ENCODE measurements at places on chromosomes 13 and 19.

DNA sequence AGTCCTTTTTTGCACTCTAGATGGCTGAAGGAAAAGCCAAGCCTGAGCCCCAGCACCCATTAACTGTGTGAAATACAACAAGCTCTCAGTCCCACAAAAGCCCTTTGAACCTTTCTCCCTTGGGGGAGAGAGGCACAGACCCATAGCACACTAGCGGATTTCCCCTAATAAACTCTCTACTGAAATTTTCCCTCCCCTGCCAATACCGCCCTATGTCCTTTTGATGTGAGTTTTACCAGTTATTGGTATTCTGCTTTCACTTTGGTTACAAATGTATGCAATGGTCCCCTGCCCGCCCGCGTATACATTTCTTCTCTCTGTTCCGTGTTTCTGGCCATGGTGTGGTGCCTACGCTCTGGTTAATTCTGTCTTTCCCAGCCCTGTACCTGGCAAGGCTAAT is 54.0 kb upstream of the MYO16 start:
- DNase-seq, result no peak

DNA sequence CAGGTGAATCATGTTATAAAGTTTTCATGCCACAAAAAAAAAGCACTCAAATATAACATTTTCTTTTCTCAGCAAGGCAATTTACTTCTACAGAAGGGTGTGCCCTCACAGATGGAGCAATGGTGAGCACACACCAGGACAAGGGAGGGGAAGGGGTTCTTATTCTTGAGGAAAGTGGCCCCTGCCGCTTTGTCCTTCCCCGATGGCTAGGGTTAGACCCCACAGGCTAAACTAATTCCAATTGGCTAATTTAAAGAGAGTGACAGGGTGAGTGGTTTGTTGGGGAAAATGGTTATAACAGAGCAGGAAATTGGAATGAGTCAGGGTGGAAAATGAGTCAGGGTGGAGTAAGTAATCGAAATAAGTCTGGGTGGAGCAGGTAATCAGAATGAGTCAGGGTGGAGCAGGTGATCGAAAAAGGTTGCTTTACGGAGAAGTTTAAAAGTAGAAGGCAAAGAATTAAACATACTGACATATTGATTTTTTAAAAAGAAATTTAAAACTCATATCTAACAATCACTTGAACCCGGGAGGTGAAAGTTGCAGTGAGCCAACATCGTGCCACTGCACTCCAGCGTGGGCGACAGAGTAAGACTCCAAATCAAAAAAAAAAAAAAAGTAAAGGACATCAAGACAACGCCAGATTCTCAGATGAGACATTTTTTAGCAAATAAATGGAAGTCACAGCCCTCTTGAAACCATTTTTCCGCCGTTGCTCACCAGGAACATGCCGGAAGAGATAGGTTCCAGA is 813 bp downstream of the ZNF562 start:
- no peak for DNase-seq

DNA sequence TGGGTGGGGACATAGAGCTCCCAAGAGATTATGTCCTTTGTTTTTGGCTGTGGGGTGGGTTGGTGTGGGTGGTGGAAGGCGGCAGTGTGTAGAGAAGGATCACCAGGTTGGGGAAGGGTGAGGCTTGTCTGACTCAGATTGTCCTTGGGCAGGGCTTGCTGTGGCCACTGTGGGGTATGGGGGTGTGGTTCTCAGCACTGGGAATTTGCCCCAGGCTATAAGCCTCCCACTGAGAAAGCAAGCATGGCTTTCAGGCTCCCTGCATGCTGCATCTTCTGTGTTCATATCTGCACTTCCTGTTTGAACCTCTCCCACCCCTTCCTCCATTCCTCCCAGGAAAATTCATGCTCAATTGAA is 34.9 kb downstream of the DNAJC15 start:
- DNase-seq, result no peak

- DNase-seq, result no peak
Measured at GRCh38 chr13:113273851-113274590, 23.0 kb upstream of the LAMP1 start.

GRCh38 chr13:77423296-77423695 is 96.4 kb upstream of the MYCBP2 start:
- DNase-seq, result no peak

DNA sequence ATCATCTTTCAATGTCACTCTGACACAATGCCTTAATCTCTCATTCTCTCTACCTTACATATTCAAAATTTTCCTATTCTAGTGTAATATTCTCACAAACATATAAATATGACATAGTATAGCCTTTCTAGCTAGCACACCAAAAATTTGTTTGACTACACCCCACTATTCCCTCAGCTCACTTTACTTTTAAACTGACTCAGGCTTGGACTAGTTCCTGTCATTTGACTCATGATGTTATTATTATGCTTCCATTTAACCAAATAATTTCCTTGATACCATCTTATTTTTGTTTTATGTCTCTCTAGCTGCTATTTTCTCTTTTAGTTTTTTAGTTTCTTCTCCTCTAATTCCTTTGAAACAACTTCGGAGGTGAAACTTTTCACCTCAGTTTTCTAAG is 1745.6 kb upstream of the PCDH20 start:
- no peak for DNase-seq

DNA sequence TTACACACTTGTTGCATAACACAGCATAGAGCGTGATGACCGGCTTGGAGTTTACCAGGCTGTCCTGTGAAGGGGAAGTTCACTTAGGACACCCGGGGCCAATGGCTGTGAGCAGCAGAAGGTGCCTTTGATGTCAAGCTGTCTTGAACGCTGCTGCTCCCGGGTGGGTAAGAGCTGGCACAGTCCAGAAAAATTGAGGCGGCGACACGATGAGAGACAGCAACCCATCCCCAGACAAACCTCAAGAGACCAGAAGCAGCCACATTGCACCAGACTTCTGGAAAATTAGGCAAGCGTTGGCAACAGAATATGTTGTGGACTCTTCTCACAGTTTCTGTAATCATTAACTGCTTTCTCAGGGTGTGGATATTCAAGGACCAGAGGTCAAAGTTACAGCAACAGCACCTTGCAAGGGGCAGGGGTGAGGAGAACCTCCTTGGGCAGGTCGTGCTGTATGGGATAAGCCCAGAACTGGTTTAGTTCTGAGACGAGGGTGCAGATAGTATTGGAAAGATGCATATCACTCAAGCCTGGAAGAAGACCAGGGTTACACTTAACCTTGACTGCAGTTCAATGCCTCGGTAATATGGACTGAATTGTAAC is 10.1 kb downstream of the NFILZ start:
- no peak for DNase-seq

GRCh38 chr19:47190167-47190727 is 40.8 kb downstream of the BBC3 start:
- no peak for DNase-seq

DNA sequence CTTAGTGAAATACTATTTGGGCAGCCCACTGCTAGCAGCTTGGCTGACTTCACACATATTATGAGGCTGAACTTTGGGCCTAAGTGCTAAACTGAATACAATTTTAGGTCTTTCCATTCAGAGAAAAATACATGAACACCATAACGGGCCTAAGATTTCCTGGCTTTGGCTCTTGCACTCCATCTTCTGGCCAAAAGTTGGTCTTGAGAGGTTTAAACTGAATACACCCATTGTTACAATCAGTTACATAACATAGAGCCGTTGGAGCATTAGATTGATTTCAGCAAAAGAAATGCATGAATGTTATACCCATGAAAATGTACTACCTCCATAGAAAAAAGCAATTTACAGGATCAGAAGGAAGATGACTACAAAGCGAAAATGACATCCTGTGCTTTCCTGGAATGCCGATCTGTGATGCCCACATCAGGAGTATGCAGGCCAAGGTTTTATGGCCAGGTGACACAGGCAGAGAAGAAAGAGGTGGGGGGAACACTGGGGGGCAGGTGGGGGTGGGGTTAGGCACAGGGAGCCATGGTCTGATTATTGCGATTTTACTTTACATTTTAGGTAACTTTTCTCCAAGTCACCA is 11.1 kb upstream of the SHISA2 start:
- DNase-seq, result no peak

- peak; percentile 83 for DNase-seq
Measured at GRCh38 chr19:7340959-7341837, 7.5 kb upstream of the ARHGEF18 start.

DNA sequence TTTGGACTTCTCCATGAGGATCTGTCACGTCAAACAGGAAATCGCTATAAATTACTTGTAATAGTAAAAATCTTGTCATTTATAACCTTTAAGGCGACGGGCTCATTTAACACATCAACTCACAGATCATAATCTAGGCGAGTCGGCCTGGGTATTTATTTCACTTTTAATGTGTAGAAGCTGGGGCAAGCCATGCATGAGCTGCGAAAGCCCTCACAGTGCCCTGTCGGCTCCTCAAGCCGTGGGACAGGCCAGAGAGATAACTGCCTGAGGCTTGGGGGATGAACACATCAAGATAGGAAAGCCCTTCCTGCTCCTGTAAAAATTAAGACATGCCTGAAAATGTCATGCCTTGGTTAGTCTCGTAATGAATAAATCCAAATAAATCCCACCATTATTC is 30.8 kb downstream of the SOX1 start:
- no peak for DNase-seq

DNA sequence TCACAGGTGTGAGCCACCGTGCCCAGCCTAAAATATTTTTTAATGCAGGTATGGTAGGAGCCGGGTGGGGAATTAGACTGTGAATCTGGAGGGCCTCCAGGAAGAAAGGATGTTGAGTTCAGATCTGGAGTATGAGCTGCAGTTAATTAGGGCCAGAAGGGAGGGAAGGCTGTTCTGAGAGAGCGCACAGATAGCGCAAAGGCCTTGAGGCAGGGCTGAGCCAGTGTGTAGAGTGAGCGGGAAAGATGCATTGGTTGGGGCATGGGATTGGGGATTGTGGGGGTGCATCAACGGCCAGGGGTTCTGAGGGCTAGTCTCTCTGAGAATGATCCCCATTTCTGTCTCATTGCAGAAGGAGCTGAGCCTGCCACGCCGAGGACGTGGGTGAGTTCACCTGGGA is 9.7 kb downstream of the MAST3 start:
- no peak for DNase-seq

DNA sequence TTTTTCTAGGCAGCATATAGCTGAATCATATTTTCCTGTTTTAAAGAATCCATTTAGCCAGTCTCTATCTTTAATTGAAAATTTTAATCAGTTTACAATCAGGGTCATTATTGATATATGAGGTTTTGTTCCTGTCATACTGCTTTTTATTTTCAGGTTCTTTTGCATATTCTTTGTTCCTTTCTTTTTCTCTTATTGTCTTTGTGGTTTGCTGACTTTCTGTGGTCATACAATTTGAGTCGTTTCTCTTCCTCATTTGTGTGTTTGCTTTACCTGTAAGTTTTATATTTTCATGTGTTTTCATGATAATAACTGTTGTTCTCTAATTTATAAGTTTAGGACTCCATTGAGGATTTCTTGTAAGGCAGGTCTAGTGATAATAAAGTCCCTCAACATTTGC is 812.6 kb downstream of the DACH1 start:
- no peak for DNase-seq

DNA sequence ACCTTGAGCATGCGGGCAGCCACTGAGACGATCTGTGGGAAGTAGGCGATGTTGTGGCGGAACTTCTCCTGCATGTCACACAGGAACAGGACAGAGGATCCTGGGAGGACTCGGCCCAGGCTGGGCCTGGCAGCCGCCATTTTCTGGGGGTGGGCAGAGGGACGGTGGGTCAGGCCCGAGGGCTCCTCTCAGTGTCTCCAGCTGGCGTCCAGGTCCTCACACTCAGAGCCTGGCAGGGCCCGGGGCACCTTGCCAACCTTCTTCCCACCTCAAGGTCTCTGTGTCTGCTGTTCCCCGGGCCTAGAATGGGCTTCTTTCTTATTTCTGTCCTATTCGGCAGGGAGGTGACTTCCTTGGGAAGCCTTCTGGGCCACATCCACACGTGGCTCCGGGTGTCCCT is 5.1 kb downstream of the ISOC2 start:
- no peak for DNase-seq

- no peak for DNase-seq
Measured at GRCh38 chr19:40632311-40633036, 31.3 kb downstream of the LTBP4 start.

- DNase-seq, result no peak
Measured at GRCh38 chr19:33737681-33738371, 58.8 kb upstream of the KCTD15 start.

- DNase-seq, result no peak
Measured at GRCh38 chr13:73767191-73767741, 366.9 kb downstream of the KLF12 start.

- DNase-seq, result no peak
Measured at GRCh38 chr19:928471-929202, 2.8 kb downstream of the ARID3A start.

GRCh38 chr13:99392470-99393135 is 85.4 kb upstream of the GPR183 start:
- DNase-seq, result no peak

- no peak for DNase-seq
Measured at GRCh38 chr13:79423801-79424642, 18.0 kb upstream of the RBM26 start.

DNA sequence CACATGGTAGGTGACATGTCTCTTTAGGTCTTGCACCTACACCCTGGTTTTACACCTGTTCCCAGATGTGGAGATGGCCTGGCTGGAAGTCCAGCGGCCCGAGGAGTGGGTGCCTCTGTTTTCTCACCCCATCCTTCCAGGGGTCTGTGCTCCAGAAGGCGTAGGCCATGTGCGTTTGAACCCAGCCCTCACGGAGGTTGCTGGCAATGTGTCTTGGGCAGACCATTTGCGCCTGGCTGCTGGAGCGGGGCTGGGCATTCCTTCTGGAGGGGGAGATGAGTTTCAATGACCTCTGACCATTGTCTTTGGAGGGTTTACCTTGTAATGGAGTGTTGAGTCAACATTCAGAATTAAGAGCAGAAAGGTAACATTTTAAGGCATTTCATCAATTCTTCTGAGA is 54.8 kb upstream of the ZNF536 start:
- DNase-seq, result no peak

GRCh38 chr13:63605962-63606361 is 2190.3 kb upstream of the PCDH20 start:
- no peak for DNase-seq

All from stimulated activated CD8-positive, alpha-beta memory T cell treated with anti-CD3 and anti-CD28 coated beads, Interleukin-15, amount 100 ng/mL, for 1 hour (primary cell).